GM10248 (cell line): ENCODE measurements at places on chromosomes 6 and 20.

GRCh38 chr6:16229700-16230099, 8.7 kb upstream of the GMPR start:
- no peak for DNase-seq

GRCh38 chr6:106051226-106051625, 34.9 kb upstream of the PRDM1 start:
- no peak for DNase-seq

- DNase-seq = no peak
Measured at GRCh38 chr20:8228315-8228714, 96.2 kb downstream of the PLCB1 start.

DNA sequence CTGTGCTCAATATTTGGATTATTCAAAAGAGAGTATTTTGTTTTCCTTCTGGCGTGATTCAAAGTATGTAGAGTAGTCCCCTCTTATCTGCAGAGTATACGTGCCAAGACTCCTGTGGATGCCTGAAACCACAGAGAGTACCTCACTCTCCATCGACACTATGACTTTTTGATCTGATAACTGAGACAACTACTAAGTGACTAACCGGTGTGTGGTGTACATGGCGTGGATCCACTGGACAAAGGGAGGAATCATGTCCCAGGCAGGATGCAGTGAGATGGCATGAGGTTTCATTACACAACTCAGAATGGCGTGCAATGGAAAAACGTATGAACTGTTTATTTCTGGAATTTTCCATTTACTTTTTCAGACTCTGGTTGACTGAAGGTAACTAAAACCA, 112.2 kb upstream of the PDE7B start:
- no peak for DNase-seq

GRCh38 chr20:4415281-4415680, 306.4 kb upstream of the PRND start:
- DNase-seq = no peak

- DNase-seq = peak; percentile 21
Measured at GRCh38 chr6:8434727-8435092, 635 bp downstream of the SLC35B3 start.

GRCh38 chr6:154356690-154357089, at the start of gene IPCEF1:
TSS of gene IPCEF1 (minus strand) at chr6:154356803. CDS start at chr6:154265947, 90,856 bp downstream.
- DNase-seq = no peak

DNA sequence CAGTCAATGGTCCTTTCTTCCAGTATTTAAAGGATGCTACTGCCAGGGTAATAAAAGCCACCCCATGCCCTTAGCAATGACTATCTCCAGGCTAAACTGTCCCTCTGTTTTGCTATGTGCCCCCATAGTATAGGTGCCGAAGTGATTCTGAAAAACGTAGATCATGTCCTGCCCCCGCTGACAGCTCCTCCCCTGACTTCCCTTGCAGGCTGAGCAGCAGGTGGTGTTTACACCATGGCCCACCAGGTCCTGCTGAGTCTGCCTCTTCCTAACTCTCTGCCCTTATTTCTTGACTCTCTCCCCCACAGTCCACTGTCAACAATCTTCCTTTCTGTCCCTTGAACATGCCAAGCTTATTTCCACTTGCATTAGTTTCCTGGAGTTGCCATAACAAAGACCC, 352.5 kb upstream of the TSHZ2 start:
- no peak for DNase-seq

DNA sequence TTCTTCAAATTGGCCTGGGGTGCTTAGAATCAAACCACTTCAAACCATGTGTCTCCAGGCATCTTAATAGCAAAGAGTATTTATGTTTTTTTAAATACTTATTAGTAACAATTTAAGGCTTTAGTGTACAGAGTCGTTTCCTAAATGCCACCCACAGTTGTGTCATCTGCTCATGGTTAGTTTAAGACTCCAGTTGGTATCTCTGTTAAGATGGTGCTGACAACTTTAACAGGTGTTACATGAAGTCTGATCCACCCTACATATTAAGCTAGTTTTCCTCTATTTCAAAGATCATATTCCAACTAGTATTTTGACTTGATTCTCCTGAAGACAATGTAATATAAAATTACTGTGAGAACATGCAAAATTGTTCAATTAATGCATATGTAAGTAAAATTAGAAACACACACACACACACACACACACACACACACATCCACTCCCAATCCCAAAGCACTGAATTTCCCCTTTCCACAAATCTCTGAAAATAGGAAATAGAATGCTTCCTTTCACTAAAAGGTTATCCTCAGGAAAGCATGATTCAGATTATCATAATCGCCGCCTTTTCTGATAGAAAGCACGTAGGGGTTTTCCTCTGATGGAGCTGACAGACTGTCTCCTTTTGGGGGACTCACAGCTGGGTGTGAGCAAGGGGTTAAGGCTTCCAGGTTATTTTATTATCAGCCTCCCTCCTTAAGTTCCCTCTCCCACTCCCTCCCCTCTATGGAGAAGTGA, 10.5 kb downstream of the CNKSR3 start:
- DNase-seq = no peak

- no peak for DNase-seq
Measured at GRCh38 chr6:57048577-57048976, 2.1 kb downstream of the KIAA1586 start.

GRCh38 chr6:123715006-123715863, 78.5 kb upstream of the TRDN start:
- peak; percentile 7 for DNase-seq

- DNase-seq = no peak
Measured at GRCh38 chr6:39056681-39057080, 8.1 kb downstream of the GLP1R start.

DNA sequence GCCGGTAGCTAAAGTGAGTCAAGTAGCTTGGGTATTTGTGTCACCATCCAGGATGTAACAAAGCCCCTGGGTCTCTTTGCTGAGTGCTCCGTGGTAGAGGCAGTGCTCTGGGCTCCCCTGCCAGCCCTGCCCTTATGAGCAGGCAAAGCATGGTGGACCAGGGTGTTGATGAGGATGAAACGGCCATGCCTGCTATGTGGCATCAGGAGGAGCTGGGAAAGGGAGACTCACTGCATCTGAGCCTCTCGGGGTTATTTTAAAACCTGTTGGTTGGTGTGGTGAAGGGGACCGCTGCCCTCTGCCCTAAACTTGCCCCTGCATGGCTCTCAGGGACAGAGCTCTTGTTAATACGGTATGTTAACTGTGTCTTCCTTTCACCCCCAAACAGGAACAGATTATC, 143.1 kb downstream of the DTNBP1 start:
- DNase-seq = no peak

GRCh38 chr6:93104195-93104817, 315.1 kb downstream of the EPHA7 start:
- DNase-seq = no peak

- DNase-seq = no peak
Measured at GRCh38 chr20:64277571-64278316, 22.2 kb downstream of the PCMTD2 start.

- DNase-seq = no peak
Measured at GRCh38 chr6:164066766-164067165, 652.2 kb downstream of the QKI start.

DNA sequence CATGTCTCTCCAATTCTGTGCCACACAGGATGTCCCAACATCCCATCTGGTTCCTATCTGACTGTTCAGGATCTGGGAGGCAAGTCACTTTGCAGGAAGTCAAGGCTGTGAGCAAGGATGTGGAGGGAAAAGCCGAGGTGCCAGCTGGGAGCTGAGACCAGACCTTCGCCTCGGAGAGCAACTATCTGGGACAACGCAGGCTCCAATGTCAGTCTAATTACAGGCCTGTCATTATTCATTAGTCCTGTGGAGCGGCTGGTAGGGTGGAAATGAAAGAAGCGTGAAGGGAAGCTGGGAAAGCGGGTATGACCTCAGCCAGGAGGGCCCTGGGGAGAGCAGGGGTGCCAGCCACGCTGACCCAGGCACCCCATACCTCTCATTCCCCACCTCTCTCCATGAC, 147.3 kb downstream of the UNC5CL start:
- no peak for DNase-seq

GRCh38 chr6:127415096-127415495, 44.1 kb downstream of the KIAA0408 start:
- no peak for DNase-seq

DNA sequence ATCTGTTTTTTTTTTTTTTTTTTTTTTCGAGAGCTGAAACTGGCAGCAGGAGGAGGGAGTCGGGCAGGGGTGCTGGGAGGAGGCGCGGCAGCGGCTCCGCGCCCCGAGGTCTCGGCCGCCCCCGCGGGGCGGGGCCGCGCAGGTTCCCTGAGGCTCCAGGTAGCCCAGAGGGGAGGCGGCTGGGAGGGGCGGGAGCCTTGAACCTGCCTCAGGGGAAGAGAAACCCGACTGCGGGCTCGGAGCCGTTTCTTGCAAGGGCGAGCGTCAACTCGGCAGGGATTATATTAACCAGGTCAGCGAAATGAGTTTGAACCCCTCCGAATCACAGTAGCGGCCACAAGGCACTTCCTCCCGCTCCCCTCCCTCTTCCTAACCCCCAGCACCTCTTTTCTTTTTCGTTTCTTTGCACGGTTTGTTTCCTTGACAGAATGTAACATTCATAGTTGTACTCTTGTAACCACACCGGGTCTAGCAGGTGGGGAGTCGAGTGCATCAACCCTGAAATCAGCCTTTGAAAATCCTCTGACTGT, 2.0 kb downstream of the MYB start:
- peak; percentile 83 for DNase-seq

GRCh38 chr20:10637563-10637962, 36.2 kb downstream of the JAG1 start:
- no peak for DNase-seq
